ENCODE measurements at places on chromosomes 5 and 9.

GRCh38 chr5:135317286-135317685 is 81.7 kb downstream of the MACROH2A1 start:
- no peak for DNase-seq

- DNase-seq = no peak
These were observed 260.8 kb upstream of the TNC start for GRCh38 chr9:115378758-115379157.

GRCh38 chr5:16763211-16763610 is 146.4 kb upstream of the RETREG1 start:
- no peak for DNase-seq

GRCh38 chr9:98916660-98917059 is 27.0 kb upstream of the COL15A1 start:
- no peak for DNase-seq

DNA sequence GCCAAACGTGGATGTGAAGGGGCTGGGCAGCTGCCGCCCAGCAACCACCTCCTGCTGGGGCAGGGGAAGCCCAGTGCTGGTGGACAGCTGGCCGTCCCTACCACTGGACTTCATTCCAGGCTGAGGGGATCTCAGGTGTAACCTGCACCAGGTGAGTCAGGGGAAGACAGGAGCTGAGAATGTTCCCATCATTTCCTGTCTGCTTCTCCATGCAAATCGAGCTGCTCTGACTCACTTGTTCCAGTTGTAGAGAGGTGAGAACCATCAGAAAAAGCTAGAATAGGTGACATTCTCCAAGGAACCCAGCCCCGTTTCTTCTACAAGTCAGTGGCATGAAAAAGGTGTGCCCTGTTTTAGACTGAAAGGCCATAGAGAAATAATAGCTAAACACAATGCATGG is 21.8 kb upstream of the BARX1 start:
- no peak for DNase-seq

- no peak for DNase-seq
These were observed 223.5 kb upstream of the DAB2 start for GRCh38 chr5:39648085-39648847.

DNA sequence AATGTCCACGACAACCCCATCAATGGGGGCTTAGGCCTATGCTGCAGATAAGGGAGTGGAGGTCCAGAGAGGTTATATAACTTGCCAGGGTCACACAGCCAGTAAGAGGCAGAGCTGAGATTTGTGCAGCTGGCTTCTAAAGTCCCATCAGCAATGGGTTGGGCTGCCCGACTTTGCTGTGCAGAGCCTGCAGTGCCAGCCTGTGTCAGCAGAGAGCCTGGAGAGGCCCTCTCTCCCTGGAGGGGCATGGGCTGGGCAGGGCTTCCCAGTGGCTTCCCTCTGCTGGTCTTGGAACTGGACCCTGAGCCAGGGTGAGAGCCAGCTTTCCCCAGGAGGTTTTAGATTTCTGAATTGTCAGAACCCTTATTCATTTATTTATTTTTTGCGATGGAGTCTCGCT is 77.2 kb upstream of the RAPGEF1 start:
- DNase-seq = no peak

DNA sequence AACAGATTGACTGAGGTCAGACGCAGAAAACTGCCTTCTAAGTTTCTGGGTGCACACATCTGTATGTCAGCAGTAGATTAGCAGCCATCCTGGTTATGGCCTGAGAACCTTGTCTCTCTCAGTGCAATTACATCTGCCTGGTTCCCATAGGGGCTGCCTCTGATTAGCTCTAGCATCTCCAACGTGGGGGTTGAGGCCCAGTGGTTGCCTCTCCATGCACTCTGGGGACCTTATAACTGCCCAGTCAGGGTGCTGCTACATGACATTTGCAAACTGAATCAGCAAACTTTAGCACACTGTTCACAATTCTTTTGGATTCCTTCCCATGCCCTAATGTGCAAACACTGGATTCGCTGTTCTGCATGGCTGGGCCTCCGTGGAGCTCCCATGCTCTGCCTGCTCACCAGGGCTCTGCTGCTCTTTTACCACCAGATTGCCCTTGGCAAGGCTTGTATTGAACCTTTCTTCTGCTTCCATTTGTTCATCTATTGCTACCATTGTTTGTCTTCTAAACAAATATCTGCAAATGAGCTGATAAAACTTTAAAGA is 36.2 kb downstream of the SNX18 start:
- no peak for DNase-seq

DNA sequence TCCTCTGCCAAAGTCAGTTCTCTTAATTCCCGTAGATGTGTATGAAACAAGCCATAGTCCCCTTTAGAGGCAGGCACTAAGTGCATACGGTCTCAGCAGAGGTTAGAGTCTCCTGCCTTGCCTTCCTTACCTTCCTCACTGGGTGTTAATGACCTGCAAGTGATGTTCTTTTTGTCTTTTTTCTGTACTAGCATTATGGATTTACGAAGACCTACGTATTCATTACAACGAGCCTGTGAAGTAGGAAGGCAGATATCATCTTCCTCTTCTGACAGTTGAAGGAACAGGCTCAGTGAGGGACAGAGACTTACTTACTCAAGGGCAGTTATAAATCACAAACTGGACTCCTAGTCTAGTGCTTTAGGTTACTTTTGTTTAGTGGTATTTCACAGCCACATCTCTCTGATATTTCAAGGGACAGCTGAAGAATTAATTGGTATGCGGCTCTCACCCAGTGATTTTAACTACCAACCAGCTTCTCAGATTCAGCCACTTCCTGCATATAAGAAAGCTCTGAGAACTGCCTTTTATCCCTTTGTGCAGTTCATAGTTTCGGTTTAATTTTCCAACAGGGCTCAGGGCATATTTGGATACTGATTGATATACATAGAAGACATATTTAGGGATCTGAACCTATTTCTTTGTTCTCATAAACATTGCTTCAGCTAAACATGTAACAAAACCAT is 85.1 kb upstream of the CKMT2 start:
- no peak for DNase-seq

DNA sequence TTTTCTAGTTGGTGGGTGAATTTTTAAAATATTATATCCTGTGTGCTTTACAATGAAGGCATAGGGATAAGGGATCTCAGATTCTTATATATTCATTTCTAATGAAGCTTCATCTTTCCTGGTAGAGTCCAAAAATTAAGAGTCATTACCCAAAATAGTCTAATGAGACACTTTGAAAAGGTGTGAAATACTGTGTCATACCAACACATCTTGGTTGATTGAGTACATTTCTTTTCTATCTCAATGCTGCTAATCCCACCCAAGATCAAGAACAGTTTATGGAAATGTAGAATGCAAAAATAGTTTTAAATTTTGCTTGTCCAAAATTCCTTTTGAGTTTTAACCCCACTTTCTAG is 7.4 kb downstream of the EBF1 start:
- DNase-seq = no peak

DNA sequence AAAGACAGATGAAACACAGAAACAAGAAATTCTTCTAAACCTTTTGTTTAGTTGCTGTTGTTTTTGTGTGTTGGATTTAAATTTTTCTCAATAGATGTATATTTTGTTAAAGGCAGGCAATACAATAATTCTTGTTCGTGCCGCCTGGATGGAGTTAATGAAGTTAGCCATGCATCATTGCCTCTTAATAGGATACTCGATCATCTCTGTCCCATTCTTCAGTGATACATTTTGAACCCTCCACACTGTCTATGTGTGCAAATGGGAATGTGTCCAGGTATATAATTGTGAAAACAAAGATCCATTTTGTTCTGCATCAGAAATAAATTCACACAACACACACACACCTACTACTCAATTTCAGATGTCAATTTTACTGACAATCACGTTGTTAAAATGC is 186.6 kb upstream of the ADAMTS16 start:
- DNase-seq = no peak

DNA sequence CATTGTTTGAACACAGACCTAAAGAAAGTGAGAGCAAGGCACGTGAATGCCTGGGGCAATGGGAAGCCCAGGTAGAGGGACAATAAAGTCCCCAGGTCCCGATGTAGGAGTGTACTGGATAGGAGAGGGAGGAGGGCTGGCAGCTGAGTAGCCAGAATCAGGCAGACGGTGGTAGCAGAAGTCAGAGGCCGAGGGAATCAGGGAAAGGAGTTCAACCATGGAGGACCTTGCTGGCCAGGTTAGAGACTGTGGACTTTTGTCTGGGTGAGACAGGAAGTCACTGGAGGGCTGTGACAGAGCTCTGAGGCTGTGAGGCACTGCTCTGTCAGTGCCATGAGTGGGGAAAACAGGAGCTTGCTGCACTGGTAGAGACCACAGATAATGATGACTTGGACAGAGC is 248.2 kb downstream of the EFNA5 start:
- DNase-seq = no peak

- DNase-seq = no peak
These were observed 33.0 kb upstream of the CHD1 start for GRCh38 chr5:98961665-98962344.

- DNase-seq = no peak
These were observed 89.0 kb downstream of the FRMD3 start for GRCh38 chr9:83449166-83449565.

DNA sequence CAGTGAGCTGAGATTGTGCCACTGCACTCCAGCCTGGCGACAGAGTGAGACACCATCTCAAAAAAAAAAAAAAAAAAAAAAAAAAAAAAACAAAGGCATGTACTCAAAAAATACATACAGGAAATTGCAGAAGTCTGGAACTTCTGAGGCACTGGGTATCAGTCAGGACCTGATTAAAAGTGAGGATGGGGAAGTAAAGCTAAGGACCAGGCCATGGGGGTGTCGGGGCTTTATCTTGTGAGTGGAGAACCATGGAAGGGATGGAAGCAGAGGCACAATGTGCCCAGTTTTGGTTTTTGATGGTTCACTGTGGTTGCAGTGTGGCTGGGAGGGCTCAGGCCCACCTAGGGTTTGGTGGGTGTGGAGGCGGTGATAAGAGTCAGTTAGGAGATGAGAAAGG is 212.7 kb upstream of the PIK3R1 start:
- no peak for DNase-seq

DNA sequence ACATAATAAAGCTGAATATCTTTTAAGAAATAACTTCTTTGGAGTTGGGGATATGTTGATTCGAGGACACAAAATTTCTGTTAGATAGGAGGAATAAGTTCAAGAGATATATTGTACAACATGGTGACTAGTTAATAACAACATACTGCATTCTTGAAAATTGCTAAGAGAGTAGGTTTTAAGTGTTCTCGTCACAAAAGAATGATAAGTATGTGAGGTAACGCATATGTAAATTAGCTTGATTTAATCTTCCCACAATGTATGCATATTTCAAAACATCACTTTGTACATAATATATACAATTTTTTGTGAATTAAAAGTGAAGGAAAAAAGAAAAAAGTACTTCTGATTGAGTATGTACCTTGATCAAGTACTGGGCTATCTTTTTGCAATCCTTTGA is 428.0 kb upstream of the TRPC7 start:
- no peak for DNase-seq

DNA sequence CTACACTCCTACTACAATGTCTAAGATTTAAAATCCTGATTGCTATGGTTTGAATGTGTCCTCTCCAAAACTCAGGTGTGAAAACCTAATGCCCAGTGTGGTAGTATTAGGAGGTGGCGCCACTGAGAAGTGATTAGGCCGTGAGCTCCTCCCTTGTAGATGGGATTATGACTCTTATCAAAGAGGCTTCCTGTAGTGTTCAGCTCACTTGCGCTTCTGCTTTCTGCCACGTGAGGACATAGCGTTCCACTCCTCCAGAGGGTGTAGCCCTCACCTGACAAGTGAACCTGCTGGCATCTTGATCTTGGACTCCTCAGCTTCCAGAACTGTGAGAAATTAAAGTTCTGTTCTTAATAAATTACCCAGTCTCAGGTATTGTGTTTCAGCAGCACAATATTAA is 33.0 kb upstream of the WHRN start:
- no peak for DNase-seq

- no peak for DNase-seq
These were observed 95.2 kb downstream of the FGF1 start for GRCh38 chr5:142590451-142591231.

GRCh38 chr5:158995694-158996173 is 104.0 kb downstream of the EBF1 start:
- no peak for DNase-seq

- no peak for DNase-seq
These were observed 149.8 kb upstream of the RAPGEF1 start for GRCh38 chr9:131889437-131890251.

GRCh38 chr9:129102791-129103594 is 7.6 kb downstream of the CRAT start:
- DNase-seq = no peak

DNA sequence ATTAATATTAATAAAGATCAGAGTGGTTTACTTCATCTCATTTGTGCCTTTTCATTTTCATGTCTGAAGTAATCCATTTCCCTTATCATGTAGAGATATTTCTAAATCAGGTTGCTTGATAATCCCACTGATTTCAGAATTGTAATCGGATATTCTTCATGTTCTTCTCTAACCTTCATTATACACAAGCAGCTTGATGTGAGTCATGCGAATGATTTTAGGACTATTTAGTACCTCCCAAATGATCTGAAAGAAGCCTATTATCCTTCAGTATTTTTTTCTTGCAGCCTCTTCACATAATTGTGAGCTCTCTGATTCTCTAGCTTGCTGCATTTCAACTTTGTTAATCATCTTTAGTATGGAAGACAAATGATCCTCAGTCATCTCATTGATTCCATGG is 182.0 kb downstream of the GIN1 start:
- DNase-seq = no peak

DNA sequence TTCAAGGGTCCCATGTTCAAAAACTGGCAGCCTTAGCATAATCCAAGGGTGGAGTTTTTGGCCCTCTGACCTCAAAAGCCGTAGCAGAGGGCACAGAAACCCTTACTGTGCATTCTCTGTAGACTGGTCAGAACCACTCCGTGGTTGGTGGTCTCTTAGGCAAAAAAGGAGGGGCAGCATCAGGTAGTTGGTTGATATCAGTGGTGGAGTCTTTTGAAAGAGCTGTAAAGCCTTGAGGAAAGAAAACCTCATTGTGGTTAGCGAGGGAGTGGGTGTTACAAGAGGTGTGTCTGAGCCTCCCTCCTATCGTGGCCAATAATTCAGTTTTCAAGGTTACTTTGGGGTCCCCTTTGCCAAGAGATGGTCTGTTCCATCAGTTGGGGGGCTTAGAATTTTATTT is 40.9 kb downstream of the ARHGEF28 start:
- no peak for DNase-seq

DNA sequence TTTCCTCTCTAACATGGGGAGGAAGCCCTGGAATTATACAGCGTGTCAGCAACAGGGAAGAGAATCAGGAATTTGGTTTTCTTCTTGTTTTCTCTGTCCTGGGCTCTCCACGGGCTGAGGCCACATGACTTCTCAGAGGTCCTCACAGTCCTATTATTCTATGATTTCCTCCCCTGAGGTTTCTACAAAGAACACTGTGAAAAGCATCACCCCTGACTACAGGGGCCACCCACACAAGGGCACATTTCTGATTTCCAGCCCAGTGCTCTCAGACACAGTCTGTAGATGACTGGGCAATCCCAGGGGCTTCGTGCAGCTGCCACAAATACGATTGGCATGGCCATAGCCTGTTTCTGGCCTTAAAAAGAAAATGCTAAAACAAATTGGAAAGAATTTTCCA is 284.9 kb downstream of the CEMIP2 start:
- DNase-seq = no peak

All from activated naive CD4-positive, alpha-beta T cell (primary cell).